Activated CD8-positive, alpha-beta memory T cell treated with anti-CD3 and anti-CD28 coated beads, Interleukin-2, amount 10 ng/mL, durations not matched to agents 7 days and 5 days (primary cell): ENCODE measurements at places on chromosomes 1 and 21. TPM values are rescaled to one million over a fixed set of nuclear protein-coding genes. Genes with fewer than 3 reads are reported as not detected.

The VWA5B1 gene
- not detected for total RNA-seq

The SLC45A1 gene
- total RNA-seq, result 0.26 TPM

The TCHH gene
- 0.14 TPM for total RNA-seq

The L1TD1 gene
- total RNA-seq, result not detected

The LENEP gene
- total RNA-seq, result 1.2 TPM

The CD84 gene
- 29.9 TPM for total RNA-seq

- H3K27ac ChIP-seq, result peak overlapping the region; percentile 100
- no peaks in the 10 kb centered on the region for H3K27me3 ChIP-seq
- H3K4me1 ChIP-seq, result peaks cover 59% of the 10 kb centered on the region
- H3K36me3 ChIP-seq, result peaks cover 60% of the 10 kb centered on the region
Observed at GRCh38 chr1:52403566-52404115, 582 bp downstream of the ORC1 start.

DNA sequence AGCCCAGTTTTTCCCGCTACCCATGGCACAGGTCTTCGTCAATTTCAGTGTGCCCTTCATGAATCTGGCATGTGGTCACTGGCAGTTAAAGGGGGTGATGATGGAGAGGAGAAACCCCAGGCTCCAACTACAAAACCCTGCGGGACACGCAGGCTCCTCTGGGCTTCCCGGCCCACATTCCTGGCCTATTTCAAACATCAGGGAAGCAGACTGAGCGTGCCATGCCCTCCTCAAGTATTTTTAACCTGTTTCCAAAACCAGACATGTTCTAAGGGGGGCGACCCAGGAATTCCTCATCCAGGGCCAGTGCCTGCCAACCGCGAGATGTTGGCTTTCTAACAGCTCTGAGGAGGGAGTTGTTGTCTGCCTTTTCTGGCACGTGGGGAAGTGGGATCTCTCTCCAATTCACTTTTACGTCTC, 85.1 kb downstream of the CAPZB start:
- no peak overlapping the region for H3K27ac ChIP-seq
- H3K4me3 ChIP-seq, result no peak overlapping the region
- H3K27me3 ChIP-seq, result no peaks in the 10 kb centered on the region

GRCh38 chr1:48200166-48200900, 22.2 kb upstream of the SLC5A9 start:
- H3K27me3 ChIP-seq, result peaks cover 3% of the 10 kb centered on the region
- H3K4me1 ChIP-seq, result no peaks in the 10 kb centered on the region
- no peak for DNase-seq

- peaks cover 3% of the 10 kb centered on the region for H3K4me1 ChIP-seq
- DNase-seq, result no peak
- H3K36me3 ChIP-seq, result no peaks in the 10 kb centered on the region
- no peak overlapping the region for H3K4me3 ChIP-seq
- no peak overlapping the region for H3K27ac ChIP-seq
- H3K27me3 ChIP-seq, result peaks cover 3% of the 10 kb centered on the region
Observed at GRCh38 chr1:94654459-94654858, 112.9 kb upstream of the F3 start.

DNA sequence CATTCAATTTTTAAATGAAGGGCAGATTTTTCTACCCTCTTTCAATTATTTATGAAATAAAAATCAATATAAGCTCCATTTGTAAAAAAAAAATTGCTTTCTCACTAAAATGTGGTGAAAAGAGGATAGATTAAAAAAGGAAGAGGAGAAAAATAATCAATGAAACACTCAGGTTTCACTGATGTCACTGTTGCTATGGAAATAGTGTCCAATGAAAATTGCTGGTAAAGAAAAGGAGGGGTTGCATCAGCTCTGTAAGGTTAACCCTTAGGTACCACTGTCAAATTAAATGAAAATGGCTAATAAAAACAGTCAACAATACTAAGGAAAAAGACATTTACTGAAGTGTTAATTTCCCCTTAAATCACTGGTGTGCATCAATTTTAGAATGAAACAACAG, 91.6 kb upstream of the TTC39A start:
- peaks cover 2% of the 10 kb centered on the region for H3K4me1 ChIP-seq
- peaks cover 51% of the 10 kb centered on the region for H3K36me3 ChIP-seq
- H3K27me3 ChIP-seq, result no peaks in the 10 kb centered on the region

DNA sequence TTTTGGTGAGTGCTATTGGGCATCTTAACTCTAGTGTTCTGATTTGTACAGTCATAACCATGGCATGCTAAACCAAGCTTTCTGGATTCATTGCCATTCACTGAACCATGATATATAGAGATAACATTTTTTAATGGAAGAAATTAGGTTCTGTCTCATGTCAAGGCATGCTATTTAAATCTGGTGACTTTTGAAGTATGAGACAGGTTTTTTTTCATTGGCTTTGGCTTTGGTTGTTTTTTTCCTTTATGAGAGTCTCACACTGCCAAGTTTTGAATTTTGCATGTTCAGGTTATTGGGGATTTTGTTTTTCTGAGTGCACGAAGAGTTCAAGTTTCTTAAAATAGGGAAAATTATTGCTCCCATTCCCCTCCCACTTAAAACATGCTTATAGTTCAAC, 141.3 kb upstream of the ADAMTS5 start:
- H3K27ac ChIP-seq, result no peak overlapping the region
- H3K36me3 ChIP-seq, result no peaks in the 10 kb centered on the region
- no peaks in the 10 kb centered on the region for H3K27me3 ChIP-seq

GRCh38 chr1:12356004-12356890, 126.4 kb downstream of the VPS13D start:
- no peak overlapping the region for H3K27ac ChIP-seq
- DNase-seq, result no peak
- no peaks in the 10 kb centered on the region for H3K27me3 ChIP-seq
- H3K4me3 ChIP-seq, result no peak overlapping the region
- peaks cover 39% of the 10 kb centered on the region for H3K36me3 ChIP-seq

- H3K4me3 ChIP-seq, result no peak overlapping the region
- peaks cover 53% of the 10 kb centered on the region for H3K4me1 ChIP-seq
- no peaks in the 10 kb centered on the region for H3K36me3 ChIP-seq
- DNase-seq, result no peak
- no peaks in the 10 kb centered on the region for H3K27me3 ChIP-seq
- no peak overlapping the region for H3K27ac ChIP-seq
Observed at GRCh38 chr1:53409695-53410094, 49.5 kb upstream of the DMRTB1 start.

- no peak overlapping the region for H3K4me3 ChIP-seq
- no peaks in the 10 kb centered on the region for H3K27me3 ChIP-seq
- no peak for DNase-seq
- H3K36me3 ChIP-seq, result peaks cover 5% of the 10 kb centered on the region
- H3K4me1 ChIP-seq, result peaks cover 10% of the 10 kb centered on the region
Observed at GRCh38 chr1:5936621-5937372, 55.4 kb downstream of the NPHP4 start.
